ENCODE measurements at places on chromosomes 3 and 15.

- no peak for DNase-seq
Measured at GRCh38 chr15:62093809-62094208, 27.0 kb downstream of the C2CD4A start.

DNA sequence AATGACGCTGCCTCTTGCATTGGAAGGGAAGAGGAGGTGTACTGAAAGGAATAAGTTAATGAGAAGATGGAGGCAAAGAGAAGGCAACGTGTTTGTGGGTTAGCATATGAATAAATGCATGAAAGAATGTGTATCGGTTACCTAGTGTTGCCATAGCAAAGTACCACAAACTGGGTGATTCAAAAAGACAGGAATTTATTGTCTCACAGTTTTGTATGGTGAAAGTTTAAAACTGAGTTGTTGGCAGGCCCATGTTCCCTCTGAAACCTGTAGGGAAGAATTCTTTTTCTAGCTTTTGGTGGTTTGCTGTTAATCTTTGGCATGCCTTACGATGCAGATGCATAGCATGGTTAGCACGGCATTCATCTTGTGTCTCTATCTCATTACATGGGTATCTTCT, 729.9 kb downstream of the MECOM start:
- DNase-seq = no peak

DNA sequence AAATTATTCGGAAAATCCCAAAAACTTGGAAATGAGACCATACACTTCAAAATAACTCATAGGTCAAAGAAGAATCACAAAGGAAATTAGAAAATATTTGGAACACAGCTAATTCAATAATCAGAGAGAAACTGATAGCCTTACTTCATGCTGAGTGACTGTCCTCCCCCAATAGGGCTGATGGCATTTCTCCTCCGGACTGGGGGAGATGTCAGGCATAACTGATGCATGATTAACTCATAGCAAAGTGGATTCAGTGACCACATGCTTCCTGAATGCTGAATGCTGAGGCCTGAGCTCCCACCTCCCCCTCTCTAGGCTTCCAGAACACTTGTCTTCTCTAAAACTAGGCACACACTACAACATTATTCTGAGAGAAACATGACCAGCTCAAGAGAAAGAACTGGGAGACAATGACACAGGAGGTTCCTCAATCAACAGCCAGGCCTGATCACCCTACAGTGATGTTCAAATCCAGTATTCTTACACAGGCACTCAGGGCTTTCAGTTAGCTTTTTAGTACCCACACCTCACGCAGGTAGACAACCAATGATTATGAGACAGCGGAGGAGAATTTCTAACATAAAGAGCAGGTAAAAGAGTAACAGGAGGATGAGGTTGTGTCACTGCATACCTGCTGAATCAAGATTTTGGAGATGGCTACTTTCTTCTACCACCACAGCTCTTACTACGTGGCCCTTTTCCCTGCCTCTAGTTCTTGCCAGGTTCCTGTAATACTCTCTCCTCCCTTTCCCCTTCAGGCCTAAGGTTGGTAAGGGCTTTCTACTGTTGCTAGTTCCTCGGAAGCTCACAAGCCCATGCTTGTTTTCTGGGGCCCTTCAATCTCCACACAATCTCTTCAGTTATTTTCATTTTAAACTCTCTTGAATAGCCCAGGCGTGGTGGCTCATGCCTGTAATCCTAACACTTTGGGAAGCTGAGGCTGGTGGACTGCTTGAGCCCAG, 96.1 kb downstream of the FMN1 start:
- no peak for DNase-seq

DNA sequence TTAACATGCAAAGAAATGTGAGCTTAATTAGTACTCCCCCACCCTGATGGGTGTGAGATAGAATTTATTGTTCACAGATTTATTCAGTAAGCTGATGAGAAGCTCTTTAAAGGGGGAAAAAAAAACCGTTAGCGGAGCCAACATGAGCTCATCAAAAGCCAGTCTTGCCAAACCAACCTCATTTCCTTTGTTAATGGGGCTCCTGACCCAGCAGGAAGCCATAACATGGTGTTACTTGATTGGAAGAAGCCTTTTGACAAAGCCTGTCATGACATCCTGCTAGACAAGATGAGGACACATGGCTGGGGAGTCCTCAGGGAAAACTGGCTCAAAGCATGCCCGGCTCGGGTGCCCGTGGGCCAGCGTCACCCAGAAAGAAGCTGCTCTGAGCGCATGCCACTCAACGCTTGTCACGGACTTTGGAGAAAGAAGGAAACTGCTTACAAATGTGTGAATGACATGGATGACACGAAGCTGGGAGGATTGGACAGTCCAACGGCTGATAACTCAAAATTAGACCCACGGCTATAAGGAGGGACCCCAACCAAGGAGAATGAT, 64.6 kb downstream of the SLCO2A1 start:
- no peak for DNase-seq

- DNase-seq = no peak
Measured at GRCh38 chr3:84885199-84885882, 73.4 kb upstream of the CADM2 start.

DNA sequence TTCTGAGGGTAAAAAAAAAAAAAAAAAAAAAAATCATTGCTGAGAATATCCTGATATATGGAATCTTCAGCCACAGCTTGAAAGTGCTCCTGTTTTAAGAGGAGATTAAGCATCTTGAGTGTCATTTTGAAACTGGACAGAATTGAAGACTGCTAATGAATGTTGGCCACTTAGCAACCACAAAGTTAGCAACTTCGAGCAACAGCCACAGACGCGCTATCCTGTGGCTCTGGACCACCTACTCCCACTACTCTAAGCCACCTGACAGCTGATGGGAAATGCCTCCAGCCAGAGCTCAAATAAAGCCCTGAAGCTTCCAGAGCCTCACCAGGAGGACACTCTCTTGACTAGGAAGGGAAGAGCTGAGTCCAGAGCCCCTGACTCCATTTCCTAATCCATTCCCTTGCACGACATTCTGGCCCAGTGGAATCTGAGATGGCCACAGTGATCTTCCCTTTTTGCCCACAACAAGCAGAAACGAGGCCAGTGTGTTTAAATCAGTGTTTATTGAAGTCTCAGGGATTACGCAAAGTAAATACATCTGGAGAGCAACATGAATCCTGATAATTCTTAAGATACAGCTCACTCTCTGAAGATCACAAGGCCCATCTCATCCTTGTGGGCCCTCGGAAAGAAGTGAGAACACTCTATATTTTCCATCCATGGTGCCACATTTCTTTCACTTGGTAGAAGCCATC, 58.6 kb downstream of the TMEM212 start:
- no peak for DNase-seq

- DNase-seq = peak; percentile 43
Measured at GRCh38 chr15:72271895-72272212, 500 bp downstream of the PARP6 start.

DNA sequence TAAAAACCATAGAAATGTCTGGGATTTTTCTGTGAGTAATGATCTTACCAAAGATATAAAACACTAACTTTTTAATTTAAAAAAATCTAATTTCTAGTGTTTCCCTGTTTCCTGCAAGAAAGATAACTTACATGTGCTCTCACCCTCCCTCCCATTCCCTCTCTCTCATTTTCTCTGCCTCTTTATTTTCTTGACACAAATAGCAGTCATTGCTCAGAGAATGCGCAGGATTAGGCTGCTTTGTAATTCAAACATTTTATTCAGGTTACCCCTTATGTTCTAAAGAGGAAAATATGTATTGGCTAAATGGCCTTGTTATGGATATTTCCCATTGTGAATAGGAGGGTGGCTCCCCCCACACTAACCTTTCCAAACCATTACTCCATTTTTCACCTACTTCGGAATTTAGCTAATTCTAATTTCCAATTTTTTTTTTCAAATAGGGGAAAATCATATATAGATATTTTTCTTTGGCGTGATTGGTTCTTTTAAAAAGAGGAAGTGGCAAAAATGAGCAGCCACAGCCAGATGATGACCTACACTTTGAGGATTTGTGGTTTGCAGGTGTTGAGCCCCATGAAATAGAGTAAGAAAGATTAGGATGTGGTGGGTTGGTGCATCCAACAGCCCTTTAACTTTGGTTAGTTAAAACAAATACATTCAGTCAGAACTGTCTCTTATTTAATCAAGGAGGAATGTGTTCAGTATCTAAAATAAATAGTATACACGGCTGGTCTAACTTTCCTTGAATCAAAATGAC, 554.4 kb downstream of the IGSF11 start:
- no peak for DNase-seq

GRCh38 chr3:71088019-71088708, 495.4 kb downstream of the FOXP1 start:
- no peak for DNase-seq

DNA sequence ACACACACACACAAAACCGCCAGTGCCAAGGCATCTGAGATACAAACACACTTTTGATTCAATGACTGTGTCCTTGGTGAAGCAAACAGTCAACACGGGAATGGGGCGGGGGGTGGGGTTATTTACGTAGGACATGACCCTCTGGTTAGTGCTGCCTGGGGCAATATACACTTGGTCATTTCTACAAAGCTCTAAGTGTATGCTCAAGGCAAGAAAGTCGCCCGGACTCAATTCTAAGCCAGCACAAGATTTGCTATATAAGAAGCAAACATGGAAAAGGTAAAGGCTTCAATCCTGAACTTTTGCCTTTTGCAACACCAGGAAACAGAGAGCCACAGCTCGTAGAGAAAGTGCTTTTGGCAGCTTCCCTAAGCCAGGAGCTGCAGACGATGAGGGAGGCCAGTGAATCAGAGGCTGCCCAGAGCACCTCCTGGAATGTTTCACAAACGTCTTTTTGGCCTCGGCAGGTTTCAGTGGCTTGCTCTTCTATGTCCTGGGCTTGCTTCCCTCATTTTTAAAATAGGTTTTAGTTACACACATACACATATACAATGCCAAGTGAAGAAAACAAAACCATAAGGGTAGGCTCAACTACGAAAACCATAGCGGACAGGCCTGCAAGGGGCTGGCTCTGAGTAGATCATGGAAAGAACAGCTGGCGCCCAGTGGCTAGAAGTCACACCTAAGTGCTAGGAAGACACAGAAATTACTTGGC, 73.6 kb downstream of the TM4SF4 start:
- no peak for DNase-seq

DNA sequence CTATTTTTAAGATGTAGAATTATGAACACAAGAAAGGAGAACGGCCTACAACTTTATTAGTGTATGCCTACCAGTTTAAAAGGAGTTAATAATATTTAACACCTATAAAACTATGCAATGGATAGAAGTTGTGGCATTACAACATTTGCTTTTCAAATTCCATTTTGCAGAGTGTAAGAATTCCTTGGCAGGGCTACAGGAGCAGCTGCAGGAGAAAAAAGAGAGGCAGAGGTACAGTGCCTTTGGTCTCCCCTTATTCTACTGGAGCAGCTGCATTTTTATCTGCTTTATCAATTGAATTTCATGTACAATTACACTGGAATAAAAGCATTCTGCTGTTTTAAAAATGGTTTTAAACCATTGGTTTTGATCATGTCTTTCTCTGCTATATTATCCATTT, 145.7 kb upstream of the KCNH8 start:
- no peak for DNase-seq

DNA sequence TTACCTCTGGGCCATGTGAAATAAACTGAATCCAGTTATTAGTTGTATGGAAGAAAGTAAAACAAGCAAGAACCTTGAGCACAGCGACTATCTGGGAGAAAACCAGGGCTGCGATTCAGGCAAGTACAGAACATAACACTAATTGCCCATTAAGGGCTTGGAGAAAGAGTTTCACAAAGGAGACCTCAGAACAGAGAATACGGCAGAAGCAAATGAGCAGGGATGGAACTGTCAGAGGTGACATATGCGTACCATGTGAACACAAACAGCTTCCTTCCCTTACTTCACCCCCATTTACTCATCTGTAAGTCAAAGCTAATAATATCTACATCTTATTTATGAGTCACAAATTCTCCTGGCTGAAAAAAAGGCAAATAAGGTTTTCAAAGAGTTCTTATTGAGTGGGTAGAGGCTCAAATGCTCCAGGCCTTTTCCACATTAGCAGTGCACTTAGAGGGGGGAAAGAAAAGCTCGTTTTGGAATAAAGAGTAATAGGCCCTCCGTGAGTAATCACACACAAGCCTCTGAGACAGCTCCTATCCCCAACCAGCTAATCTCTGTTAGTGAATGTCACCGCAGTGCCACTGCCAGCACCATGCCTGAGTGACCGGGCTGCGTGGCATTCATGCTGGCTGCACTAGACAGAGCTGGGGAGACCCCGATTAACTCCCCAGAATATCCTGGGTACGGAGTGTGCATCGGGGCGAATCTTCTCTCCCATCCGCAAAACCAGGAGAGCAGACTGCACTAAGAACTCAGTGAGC, 2.6 kb downstream of the PCSK6 start:
- DNase-seq = no peak

DNA sequence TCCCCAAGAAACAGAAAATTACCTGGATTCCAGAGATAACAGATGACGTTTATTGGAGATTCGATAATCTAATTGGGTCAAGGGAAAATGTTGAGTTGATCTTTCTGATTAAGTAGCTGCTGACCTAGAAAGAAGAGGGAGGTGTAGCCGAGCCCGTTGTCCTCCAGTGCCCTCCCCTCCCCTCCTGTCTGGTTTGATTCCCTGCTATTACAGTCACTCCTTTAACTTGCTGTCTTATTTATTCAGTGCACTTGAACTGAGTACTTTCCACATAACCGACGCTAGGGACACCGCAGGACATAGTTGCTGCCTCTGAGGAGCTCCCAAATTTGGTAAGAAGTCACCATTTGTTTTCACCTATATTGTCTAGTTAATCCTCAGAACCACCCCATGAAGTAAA, 103.7 kb downstream of the AQP9 start:
- DNase-seq = peak; percentile 22
